NCI-H526 (cell line): ENCODE measurements at places on chromosomes 7 and 10.

- no peak for DNase-seq
Observed at GRCh38 chr10:30705101-30705624, 75.6 kb upstream of the LYZL2 start.

DNA sequence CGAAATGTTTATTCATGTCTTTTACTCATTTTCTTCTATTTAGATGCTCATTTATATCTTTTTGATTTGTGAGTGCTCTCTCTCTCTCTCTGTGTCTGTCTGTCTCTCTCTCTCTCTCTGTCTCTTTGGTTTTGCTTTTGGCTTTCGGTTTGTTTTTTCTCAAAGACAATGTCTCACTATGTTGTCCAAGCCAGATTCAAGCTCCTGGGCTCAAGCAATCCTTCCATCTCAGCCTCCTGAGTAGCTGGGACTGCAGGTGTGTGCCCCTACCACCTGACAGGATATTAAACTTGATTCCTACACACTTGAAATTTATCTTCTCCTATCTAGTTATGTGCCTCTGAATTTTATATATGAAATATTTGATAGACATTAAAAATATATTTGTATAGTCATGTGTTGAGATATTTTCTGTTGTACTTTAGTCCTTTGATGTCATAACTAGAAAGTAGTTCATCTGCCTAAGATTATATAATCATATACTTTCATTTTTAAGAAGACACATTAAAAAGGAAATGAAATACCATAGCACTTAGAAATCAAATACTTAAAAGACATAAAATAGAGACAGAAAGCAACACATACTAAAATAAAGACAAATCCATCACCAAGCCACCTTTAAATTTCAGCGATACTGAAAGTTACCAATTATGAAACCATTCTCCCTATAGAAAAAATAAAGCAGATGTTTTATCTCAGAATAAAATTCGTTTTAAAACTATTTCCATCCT lies 68.1 kb upstream of the SFMBT2 start:
- no peak for DNase-seq

DNA sequence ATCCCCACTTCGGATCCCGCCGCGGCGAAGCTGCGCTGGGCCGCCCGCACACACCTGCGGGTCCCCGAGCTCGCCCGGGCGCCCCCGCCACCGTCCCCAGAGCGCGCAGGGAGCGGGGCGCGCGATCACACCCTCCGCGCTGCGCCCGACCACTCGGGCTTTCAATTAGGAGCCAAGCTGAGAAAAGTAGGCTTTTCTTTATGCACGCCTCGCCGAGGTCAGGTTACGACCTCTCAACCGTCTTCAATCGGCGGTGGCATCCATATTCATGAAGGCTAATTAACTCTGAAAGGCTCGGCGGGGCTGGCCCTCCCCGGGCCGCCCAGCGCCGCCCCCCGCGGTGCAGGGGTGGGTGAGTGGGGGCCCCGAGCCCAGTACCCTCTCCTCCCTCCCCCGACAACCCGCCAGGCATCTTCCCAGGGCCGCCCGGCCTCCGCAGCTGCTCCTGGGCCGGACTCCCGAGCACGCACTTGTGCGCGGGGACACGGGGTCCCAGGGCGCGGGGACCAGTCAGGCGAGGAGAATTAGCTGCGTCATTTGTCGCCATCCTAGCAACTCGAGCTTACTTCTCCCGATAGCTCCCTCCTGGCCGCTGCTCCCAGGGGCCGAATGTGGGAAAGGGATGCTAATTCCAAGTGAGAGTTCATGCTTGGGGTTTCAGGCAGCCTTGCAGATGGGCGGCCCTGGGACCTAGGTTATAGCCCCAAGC lies 155.5 kb upstream of the LYZL2 start:
- peak; percentile 78 for DNase-seq

- no peak for DNase-seq
Observed at GRCh38 chr7:2602406-2603043, 29.3 kb upstream of the TTYH3 start.

DNA sequence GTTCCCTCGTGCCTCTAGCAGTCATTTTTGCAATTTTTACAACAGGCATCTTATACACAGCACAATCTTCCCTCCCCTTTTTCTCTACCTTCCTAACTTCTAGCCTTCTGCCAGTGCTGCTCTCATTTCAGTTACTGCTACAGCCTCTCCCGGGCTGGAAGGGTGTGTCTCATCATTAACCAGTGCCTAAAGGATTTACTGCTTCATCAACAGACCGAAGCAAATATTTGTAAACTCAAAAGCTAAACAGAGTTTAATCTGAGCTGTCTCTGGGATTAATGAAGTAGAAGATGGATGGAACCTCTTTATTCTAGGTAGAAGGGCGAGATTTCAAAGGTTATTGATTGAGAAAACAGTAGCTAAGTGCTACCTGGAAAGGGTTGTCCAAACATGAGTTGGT lies 94.3 kb downstream of the PRPF18 start:
- no peak for DNase-seq
